Endothelial cell (in vitro differentiated cells): ENCODE measurements at places on chromosomes 4 and X. TPM values are rescaled to one million over a fixed set of nuclear protein-coding genes. Genes with fewer than 3 reads are reported as not detected.
A peak's percentile ranks its signal among the peaks of the same experiment; 100 is the strongest.

Gene TAF7L
- total RNA-seq = 0.31 TPM

Gene TMEM31
- total RNA-seq = not detected

Gene PCDH18
- 14.8 TPM for total RNA-seq

Gene UGT8
- 4.1 TPM for total RNA-seq

Gene PNCK
- 0.41 TPM for total RNA-seq

Gene REELD1
- total RNA-seq = 0.26 TPM

Gene ZDHHC15
- 3.7 TPM for total RNA-seq

Gene GLRA2
- not detected for total RNA-seq

Gene GAGE2A
- total RNA-seq = not detected

Gene LINC00632
- total RNA-seq = 142 TPM

Gene DUSP9
- not detected for total RNA-seq

Gene GABRG1
- total RNA-seq = not detected

Gene NXF2B
- total RNA-seq = 1.5 TPM

Gene PCYT1B
- 26.1 TPM for total RNA-seq

- no peak for DNase-seq
These were observed 189.2 kb downstream of the GPM6A start for GRCh38 chr4:175622887-175623286.

- no peak for DNase-seq
These were observed at the start of gene RAB33B for GRCh38 chr4:139454111-139455045. RAB33B (plus strand) TSS chr4:139454121; CDS start chr4:139454196, 75 bp downstream.

DNA sequence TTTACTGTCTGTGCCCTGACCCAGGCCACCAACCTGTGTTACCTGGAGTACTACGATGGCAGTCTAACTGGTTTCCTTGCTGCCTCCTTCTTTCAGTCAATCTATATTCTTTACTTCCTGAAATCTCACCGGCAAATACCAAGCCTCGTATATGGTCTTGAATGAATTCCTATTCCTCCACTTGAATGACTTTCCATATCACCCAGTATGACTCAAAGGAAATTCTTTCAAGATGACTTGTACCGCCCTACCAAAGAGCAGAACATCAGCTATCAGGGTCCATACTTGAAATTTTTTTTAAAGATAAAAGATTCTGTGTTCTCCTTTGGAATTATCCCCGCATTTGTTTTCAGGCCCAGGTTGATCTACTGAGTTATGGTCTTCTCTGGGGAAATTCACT is 378.0 kb downstream of the AFF2 start:
- DNase-seq = no peak

DNA sequence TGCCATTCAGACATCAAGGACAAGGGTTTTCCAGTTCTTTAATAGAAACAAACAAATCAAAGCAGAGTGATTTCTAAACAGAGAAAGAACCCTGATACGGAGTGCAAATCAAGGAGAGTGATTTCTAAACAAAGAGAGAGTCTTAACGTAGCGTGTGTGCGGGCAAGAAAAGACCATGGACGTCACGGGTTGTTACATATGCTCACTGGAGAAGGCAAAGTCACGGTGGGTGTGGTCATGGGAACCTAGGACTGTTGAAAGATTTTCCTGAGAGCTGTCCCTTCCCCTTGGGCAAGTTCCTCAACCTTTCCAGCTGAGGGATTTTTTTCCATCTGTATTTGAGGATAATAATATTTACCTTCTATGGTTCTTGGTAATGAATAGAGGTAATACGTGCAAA is 95.0 kb upstream of the SLC34A2 start:
- DNase-seq = no peak

GRCh38 chr4:633406-633805 is 8.0 kb downstream of the PDE6B start:
- no peak for DNase-seq

- no peak for DNase-seq
These were observed 46.8 kb upstream of the CTSO start for GRCh38 chr4:156000491-156000890.

DNA sequence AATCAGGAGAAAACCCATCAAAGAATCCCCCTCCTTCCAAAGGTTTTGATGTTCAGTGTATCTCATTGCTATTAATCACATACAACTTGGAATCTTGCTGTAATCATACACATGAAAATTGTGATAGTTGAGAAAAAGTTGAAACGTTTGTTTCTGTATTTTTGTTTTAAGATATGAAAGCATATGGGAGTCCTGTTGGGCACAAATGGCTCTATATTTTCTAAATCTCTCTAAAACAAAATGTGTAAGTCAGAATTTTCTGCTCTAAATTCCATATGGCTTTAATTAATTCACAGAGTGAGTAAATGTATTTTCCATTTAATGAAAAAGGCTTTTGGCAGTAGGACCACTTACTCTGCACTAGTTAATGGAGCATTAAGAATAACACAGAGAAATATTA is 140.2 kb downstream of the MOSPD2 start:
- no peak for DNase-seq

DNA sequence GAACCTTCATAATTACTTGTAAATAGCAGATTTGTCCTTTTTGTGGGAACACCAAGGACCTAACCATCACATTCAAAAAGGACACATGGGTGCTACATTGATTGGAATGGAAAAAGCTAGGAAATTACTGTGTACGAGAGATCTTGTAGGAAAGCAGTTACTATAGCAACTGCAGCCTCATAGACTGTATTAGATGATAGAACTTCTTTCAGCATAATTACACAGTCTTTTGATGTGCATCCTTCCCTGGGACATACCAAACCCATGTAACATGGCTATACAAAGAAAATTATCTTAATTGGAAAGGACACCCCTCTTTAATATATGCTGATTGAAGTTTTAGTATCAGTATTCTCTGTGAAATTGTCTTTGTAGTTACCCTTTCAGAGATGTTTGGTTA is 130.7 kb upstream of the CTSO start:
- DNase-seq = no peak

GRCh38 chrX:10327651-10328050 is 170.9 kb downstream of the CLCN4 start:
- DNase-seq = no peak

DNA sequence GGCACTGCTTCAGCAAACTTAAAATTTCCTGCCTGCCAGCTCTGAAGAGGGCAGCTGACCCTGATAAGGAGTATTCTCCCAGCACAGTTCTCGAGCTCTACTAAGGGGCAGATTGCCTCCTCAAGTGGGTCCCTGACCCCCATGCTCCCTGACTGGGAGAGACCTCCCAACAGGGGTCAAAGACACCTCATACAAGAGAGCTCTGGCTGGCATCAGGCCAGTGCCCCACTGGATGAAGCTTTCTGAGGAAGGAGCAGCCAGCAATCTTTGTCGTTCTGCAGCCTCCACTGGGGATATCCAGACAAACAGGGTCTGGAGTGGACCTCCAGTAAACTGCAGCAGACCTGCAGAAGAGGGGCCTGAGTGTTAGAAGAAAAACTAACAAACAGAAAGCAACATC is 1118.3 kb upstream of the ADGRL3 start:
- no peak for DNase-seq

GRCh38 chr4:123613586-123614344 is 217.2 kb downstream of the SPRY1 start:
- DNase-seq = no peak

GRCh38 chr4:21795091-21795490 is 153.5 kb downstream of the KCNIP4 start:
- DNase-seq = no peak

GRCh38 chr4:117154251-117154650 is 68.9 kb upstream of the TRAM1L1 start:
- DNase-seq = no peak

- DNase-seq = no peak
These were observed 101.7 kb upstream of the KLF8 start for GRCh38 chrX:56130436-56130835.

DNA sequence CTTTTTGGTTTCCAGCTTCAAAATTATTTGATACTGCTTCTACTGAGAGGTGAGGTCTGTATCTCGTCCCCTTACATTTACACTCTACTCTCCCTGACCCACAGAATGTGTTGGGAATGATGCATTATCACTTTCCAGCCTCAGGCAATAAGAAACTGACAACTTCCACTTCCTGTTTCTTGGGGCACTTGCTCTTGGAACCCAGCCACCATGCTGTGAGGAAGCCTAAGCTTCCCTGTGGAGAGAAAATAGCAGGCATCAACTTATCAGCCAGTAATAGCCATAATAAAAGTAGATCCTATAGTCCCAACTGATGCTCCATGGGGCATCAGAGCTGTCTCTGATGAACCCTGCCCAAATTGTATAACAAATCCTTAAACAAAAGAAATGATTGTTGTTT is 32.6 kb downstream of the RELL1 start:
- no peak for DNase-seq

DNA sequence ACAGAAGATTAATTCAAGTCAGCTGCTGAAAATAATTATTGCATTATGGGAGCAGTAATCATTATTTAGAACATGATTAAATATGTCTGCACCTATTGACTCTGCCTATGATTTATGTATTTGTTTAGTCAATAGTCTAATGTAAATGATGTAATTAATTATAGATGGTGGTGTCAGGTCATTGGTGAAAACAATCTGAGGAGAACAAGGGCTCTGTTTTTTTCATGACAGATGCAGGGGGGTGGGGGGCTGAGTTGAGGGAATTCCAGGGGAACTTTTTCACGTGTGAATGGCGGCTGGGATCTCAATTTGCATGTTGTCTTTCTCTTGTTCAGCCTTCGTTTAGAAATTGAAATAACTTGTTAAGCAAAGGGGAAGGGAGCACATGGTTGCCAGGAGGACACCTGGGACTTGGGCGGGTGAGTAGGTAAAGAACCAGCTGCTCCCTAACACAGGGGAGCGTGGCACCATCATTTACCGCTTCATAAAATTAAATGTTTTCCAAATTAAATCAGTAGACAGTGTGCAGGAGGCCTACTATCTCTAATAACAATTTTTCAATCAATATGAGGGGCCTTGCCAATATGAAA is 65.4 kb downstream of the NKX6-1 start:
- DNase-seq = no peak

- DNase-seq = no peak
These were observed 14.5 kb downstream of the ARHGAP24 start for GRCh38 chr4:85489273-85489981.

DNA sequence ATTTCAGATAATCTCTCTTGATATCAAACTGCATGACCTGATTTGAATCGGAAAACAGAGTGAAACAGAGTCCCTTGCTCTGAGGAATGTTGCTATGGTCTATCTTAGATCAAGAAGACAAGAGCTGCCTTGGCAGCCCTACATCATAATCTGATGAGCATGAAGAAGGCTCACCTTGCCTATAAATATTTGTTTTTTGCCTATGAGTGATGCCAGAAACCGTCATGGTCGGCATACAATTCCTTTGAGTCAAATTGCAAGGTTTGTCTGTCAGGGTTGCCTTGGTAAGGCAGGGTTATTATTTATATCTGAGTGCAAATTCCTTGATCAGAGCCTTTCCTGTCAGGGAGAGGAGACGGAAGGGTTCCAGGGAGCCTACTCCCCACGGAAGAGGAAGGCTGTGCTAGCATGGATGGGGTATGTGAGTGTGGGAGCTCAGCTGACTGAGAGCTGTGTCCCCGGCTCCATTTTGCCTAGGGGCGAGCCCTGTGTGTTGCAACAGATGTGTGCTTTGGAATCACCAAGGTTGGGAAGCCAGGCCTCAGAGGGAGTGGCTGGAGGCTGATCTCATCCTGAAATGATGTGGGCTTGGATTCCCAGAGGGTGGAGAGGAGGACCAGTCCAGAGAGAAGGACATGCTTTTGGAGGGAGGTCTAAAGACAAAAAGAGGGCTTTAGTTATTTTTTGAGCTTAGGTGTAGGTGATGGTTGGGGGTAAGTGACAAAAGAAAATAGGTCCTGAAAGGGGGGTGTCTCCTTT is 43.6 kb downstream of the RTL9 start:
- DNase-seq = no peak

DNA sequence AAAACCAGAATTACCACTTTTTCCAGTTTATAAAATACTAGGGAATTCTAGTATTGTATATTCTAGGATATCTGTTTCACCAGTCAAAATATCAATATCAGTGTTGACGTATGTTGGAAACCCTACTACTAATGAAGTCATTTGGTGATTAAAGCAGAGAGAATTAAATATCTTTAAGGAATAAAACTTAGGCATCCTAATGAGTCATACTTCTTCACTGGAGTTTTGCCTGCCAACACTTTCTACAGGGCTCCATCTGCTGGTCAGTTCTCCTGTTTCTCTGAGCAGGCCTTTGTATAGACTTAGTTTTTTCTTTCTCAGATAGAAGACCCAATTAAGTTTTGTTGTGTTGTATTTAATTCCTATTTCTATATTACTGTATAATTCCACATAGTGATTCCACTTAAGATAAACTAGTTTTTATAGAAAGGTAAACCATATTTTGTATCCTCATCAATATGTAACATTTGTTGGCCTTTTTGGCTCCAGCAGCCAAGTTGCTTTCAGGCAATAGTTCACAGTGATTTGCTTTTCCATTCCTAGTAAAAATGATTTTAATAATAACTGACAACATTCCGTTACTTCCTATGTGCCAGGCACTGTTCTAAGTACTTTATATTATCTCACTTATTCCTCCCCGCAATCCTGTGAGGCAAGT is 3.5 kb downstream of the AP1AR start:
- DNase-seq = peak; percentile 57

DNA sequence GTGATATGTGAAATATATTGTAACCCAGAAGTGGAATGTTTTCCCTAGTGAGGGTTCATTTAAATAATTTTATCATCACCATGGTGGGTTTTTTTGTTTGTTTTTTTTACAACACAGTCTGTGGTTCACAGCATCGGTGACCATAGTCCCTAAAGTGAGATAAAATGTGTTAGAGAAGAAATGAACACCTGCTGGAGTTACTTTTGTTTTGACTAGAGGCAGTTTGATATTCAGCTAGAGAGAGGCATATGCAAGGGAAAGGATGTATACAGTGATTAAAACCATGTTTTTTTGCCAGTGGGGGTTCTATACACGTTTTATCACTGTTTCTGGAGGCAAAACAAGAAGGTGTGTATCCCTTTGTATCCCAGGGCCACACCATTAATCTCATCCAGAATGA is 541.5 kb downstream of the PCDH7 start:
- DNase-seq = no peak

- peak; percentile 64 for DNase-seq
These were observed 160.4 kb upstream of the GPR101 start for GRCh38 chrX:137194164-137194563.

GRCh38 chr4:184740980-184741391 is 7.1 kb upstream of the CENPU start:
- no peak for DNase-seq

- no peak for DNase-seq
These were observed 171.3 kb downstream of the SOWAHB start for GRCh38 chr4:76726631-76727030.

DNA sequence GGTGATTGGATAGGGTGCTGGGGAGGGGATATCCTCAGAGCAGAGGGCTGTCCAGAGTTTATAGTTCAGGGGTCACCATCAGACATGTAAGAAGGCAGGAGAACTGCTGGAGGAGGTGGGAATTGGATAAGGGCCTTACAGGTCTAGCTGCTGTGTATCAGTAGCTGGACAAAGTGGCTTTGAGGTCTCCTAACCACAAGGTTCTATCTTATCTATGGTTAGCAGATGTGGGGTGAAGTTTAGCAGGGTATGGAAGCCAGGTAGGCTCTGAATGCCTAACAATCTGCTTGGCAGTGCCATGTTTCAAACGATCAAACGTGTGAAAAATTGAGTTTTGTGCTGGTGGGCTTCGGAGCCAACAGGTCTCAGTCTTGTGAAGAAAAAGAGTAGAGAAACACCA is 32.1 kb upstream of the MAGEA8 start:
- DNase-seq = no peak

GRCh38 chr4:186693159-186693815 is 30.4 kb downstream of the FAT1 start:
- DNase-seq = no peak
